ENCODE measurements at places on chromosomes 16 and 17. TPM values are rescaled to one million over a fixed set of nuclear protein-coding genes. Genes with fewer than 3 reads are reported as not detected.

CCL13 gene
- total RNA-seq, result not detected

KRTAP9-4 gene
- total RNA-seq, result not detected

- no peak overlapping the region for H3K4me3 ChIP-seq
- no peak overlapping the region for H3K27ac ChIP-seq
- no peaks in the 10 kb centered on the region for H3K27me3 ChIP-seq
- no peaks in the 10 kb centered on the region for H3K36me3 ChIP-seq
- no peaks in the 10 kb centered on the region for H3K4me1 ChIP-seq
These were observed 129.8 kb downstream of the NTN1 start for GRCh38 chr17:9151091-9151490.

CCL7 gene
- total RNA-seq, result not detected
